ENCODE measurements at places on chromosomes 11 and 22.

GRCh38 chr11:118921121-118921928 lies 4.4 kb downstream of the BCL9L start:
- peak; percentile 44 for DNase-seq

- DNase-seq = no peak
Measured at GRCh38 chr11:68859123-68859522, 17.4 kb upstream of the CPT1A start.

DNA sequence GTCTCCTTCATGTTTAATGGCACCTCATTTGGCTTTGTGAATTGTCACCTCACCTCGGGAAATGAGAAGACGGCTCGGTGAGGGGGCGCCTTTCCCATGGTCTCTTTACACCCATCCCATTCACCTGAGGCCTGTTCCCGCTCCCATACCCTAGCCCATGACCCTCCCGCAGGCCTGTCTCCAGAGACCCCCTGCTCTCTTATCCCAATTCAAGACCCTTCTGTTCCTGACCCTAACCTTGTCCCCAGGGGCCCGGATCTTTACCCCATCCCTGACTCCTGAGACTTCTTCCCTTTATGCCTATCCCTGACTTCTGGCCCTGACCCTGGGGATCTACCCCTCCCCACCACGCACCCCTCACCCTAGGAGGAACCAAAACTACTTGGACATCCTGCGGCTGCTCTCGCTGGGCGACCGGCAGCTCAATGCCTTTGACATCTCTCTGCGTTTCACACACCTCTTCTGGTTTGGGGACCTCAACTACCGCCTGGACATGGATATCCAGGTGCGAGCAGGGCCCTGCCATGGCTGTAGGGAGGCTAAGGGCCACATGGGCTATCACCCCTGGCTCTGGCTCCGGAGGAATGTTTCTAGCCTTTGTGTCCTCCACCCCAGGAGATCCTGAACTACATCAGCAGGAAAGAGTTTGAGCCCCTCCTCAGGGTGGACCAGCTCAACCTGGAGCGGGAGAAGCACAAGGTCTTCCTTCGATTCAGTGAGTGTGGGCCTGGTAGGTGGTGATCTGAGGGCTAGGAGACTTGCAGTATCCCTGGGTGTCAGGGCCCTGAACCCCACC lies 7.9 kb downstream of the INPPL1 start:
- DNase-seq = no peak

DNA sequence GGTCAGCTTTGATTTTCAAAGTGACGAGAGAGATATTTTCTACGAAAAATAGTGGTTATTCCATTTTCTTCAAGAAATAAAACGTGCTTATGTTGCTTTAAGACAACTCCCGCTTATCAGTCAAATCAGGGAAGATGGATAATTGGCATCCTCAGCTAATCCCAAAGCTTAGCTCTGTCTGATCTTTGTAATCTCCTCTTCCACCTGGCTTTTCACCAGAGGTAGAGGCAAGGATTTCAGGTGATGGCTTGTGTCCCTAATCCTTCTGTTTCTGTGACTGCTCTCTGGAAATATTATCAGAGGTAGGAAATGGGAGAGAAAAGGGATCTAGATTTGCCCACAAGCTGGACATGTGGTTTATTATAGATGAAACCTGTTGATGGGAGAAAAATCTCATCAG lies 78.9 kb downstream of the DBX1 start:
- DNase-seq = no peak

- no peak for DNase-seq
Measured at GRCh38 chr11:35523331-35523768, 2.1 kb downstream of the PAMR1 start.

DNA sequence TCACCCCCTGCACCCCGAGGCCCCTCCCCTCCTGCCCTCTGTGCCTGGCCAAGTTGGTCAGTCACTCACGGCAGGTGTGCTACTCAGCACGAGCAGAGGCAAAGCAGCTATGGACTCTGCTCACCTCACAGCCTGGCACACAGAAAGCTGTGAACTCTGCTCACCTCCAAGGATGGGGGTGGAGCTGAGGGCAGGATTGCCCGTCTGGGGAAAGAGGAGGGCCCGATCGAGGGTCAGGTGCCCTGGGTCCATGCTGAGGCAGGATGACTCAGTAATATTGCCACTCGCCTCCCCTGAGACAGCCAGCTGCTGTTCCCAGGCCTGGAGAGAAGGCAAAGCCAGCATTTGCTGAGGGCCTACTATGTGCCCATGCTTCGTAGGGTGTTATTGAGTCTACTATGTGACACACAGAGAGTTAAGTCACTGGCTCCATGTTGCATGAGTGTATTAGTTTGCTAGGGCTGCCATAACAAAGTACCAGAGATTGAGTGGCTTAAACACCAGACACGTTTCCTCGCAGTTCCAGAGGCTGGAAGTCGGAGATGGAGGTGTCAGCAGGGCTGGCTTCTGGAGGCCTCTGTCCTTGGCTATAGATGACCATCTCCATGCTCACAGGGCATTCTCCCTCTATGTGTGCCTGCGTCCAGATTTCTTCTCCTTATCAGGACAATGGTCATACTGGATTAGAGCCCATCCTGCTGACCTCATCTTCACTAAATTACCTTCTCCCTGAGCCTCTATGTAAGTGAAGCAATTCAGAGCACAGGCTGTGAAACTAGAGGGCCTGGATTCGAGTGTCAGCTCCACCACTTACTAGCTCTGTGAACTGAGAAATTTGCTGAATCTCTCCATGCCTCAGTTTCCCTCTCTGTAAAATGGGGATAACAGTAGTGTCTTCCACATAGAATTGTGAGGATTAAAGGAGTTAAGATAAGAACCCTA lies 13.2 kb upstream of the TSKU start:
- peak; percentile 72 for DNase-seq
